Neural crest cell (in vitro differentiated cells): ENCODE measurements at places on chromosomes 5 and 9.
A peak's percentile ranks its signal among the peaks of the same experiment; 100 is the strongest.

DNA sequence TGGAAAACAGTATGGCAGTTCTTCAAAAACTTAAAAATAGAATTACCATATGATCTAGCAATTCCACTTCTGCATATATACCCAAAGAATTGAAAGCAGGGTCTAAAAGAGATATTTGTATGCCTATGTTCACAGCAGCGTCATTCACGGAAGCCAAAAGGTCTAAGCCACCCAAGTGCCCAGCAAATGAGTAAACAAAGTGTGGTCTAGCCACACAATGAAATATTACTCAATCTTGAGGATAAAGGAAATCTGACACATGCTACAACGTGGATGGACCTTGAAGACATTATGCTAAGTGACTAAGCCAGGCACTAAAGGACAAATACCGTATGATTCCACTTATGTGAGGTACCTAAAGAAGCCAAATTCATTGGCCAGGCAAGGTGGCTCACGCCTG is 11.1 kb upstream of the MED27 start:
- no peak for DNase-seq

DNA sequence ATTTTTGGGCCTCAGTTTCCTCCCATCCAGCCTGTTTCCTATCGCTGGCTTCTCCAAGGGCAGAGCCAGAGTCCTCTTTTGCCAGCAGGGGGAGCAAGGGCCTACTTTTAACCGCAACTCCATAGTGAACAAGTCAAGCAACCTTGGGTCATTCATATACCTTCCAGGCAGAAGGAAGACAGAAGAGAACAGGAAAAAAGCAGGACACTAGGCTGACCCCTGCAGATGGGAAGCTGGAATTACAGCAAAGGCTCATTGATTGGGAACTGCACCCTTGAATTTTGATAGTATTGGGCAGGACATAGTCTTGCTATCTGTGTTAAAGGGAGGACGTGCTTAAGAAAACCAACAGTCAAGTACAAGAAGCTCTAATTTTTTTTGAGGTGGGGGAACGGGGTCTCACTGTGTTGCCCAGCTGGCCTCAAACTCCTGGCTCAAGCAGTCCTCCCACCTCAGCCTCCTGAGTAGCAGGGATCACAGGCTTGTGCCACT is 30.1 kb downstream of the QRFP start:
- DNase-seq = peak; percentile 86

GRCh38 chr5:73957397-73958001 is 331.5 kb downstream of the ARHGEF28 start:
- no peak for DNase-seq

DNA sequence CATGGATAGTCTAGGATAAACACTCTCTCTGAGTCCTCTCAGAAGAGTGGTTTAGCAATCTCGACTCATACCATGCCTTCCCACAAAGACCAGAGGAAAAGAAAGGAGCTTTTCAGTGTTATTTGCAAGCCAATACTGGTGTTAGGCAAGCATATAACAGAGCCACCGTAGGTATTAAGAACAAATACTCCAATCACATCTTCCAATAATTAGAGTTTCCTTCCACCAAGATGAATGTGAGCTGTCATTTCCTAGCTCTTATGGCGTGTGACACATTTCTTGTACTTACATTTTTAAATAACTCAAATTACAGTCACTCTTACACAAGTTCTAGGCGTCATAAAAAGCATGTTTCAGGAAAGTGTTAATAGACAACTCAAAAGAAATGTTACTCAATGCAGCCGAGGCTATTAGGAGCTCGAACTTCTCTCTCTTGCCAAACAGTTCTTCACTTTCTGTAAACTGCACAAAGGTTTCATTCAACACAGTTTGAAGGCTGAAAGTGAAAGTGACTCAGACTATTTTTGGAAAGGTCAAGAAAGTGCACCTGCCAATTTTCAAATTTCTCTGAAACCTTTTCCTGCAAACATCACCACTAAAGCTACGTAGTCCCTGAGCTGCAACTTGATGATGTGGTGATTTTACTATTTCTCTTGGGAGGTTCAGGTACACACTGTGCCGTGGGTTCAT is 153.8 kb downstream of the AUH start:
- DNase-seq = no peak

DNA sequence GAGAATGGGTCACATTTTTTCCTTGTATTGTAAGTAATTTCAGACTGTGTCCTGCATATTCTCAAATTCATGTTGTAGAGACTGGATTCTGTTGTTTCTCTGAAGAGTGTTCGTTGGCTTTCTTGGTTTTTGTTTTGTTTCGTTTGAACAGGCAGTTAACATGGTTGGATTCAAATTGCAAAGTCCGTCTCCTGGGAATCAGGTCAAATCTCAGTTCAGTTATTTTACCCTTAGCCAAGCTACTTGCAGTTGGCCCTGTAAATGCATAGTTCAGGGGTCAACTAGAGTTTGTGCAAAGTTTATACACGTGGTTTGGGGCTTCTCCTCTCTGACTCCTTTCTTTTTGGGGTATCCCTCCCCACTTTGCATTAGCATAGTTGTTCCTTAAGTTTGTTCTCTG is 21.7 kb upstream of the FBXW11 start:
- DNase-seq = no peak

DNA sequence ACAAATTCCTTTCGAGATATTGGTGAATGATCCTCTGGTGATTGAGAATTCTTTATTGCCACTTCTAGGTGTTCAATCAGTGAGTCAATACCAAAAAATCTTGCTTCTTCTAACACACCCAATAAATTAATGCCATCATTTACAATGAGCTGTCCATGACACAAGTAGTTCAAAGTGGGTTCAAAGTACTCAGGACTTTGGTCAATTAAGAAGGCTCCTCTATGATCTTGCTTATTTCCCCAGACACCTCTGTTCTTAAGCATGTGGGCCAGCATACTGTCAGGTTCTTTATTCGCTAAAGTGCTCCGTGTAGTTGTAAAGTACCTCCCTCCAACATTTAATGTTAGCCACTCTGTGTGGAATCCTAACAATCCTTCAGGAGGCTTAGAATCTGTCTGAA is 127.1 kb downstream of the WDR70 start:
- no peak for DNase-seq

DNA sequence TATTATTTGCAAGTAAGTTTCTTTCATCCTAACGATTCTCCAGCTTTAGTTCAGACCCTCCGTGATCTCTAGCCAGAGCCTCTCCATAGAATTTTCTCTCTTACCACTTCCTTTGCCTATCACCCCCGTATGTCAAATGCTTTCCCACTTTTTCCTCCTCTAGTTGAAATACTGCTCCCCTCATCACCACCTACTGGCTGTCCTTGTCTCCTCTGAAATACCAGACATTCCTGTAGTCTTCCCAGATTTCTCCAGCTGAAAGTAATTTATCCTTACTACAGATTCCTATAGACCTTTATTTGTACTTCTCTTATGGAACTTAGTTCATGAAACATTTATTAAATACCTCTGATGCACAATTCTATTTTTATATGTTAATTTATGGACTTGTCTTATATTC is 36.0 kb upstream of the GLIPR2 start:
- DNase-seq = no peak

DNA sequence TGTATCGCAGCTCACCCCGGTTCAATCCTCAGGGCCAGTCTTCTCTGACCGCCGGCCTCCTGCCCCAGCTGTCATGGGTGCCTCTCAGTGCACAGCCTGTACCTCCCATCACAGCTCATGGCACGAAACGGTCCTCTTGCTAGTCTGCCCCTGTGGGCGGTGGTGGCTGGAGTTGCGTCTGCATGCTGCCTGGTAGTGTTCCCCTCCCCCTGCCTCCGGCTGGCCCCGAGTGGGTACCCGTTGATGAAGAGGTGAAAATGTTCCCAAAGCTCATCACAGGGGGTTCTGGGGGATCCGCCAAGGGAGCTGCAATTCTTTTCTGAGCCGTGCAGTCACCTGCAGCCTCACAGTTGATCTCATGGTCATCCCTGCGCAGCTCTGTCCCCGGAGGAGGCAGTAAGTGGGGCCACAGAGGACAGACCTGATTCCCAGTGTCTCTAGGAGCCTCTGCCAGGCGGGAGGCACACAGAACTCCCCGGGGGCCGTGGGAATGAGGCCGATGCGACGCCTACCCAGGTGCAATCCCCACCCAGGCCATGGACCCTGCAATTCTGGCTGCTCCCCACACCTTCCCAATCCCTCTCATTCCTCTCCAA is 34.7 kb upstream of the FIBCD1 start:
- no peak for DNase-seq

GRCh38 chr9:71518045-71518827 is 250.1 kb downstream of the CEMIP2 start:
- no peak for DNase-seq

- no peak for DNase-seq
Measured at GRCh38 chr5:151383011-151383410, 35.7 kb upstream of the SLC36A2 start.
